Left cardiac atrium (tissue), 4 donors: ENCODE measurements at places on chromosomes 7 and 10. TPM values are rescaled to one million over a fixed set of nuclear protein-coding genes. Genes with fewer than 3 reads are reported as not detected.

CYP26C1 gene
- 0.05 TPM for total RNA-seq

ANKRD61 gene
- 0.26 TPM for total RNA-seq

GOLGA7B gene
- 3.5 TPM for total RNA-seq

CNPY1 gene
- total RNA-seq, result not detected

CRHR2 gene
- total RNA-seq, result 0.44 TPM

UCMA gene
- not detected for total RNA-seq

ADAMTS14 gene
- total RNA-seq, result 0.81 TPM

CHAT gene
- not detected for total RNA-seq

- no peak for DNase-seq
These were observed 255.8 kb upstream of the MYO3A start for GRCh38 chr10:25678220-25678619.

DNA sequence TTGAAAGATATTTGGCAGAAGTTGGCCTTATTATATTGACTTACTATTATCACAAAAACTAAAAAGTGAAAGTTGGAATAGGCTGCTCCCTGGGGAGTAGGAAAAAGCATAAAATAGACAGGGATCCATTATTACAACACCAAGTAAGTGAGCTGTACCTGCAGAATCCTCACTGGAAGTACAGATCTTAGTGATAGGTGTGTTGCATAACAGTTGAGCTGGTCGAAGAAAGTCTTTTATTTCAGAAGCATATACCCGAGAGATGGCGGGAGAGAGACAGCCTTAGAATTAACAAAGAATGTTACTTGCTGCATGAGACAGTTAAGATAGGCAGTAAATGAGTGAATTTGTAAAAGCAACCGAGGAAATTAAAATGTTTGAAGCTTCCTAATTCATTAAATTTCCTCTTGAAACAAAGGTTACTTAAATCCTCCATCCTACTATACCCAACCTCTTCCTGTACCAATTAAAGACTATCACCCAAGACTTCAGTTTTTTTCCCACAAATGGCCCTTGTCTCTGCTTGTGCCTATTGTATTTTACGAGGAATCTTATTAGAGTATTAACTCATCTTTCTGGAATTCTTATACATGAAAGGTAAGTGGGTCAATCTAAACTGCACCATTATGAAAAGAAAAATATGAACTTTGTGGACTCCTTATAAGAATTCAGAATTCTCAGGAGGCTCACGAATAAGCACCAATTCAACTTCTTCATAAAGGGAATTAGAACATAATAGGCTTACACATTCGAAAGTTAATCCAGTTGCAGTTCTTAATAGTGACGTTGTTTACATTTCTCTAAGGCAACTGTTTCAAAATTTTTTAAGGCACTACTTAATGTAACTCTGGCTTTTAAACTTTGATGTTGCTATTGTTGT lies 56.2 kb downstream of the CREM start:
- DNase-seq, result no peak

GRCh38 chr10:43160921-43161255 lies 22.6 kb downstream of the CSGALNACT2 start:
- no peak for DNase-seq

GRCh38 chr10:103102195-103102594 lies 90.9 kb downstream of the NT5C2 start:
- DNase-seq, result no peak

- peak; percentile 61 for DNase-seq
These were observed at the start of gene DENND11 for GRCh38 chr7:141702047-141702567. DENND11 (minus strand) TSS chr7:141702166; CDS start chr7:141702153, 13 bp downstream.

- DNase-seq, result no peak
These were observed 51.7 kb downstream of the PRKCQ start for GRCh38 chr10:6528198-6528950.

DNA sequence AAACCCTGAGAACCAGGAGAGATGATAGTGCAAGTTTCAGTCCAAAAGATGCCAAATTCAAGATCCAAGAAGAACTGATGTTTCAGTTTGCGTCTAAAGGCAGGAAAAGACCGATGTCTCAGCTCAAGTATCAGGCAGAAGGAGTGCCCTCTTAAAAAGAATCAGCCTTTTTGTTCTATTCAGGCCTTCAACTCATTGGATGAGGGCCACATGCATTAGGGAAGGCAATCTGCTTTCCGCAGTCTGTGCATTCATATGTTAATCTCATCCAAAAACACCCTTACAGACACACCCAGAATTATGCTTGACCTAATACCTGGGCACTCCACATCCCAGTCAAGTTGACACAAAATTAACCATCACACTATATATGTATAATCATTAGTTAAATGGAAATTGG lies 45.2 kb downstream of the DNAJB9 start:
- no peak for DNase-seq

DNA sequence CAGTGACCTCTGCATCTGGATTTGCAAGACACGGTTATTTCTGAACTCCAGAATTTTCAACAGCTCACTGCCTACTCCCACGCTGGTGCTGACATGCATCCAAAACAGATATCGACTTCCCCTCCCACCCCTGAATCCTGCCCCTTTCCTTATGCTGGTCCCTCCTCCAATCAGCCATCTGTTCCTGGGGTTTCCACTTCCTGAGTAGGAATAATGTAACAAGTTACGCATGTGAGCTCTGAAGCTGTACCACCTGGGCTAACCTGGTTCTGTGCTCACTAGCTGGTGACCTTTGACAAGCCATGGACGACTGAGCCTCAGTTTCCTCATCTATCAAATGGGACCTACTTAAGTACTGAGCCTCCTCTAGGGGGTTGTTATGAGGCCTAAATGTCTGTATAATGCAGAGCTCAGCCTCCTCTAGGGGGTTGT lies 1.7 kb upstream of the NCAPG2 start:
- DNase-seq, result no peak

- peak; percentile 88 for DNase-seq
These were observed 14.7 kb upstream of the MICALL2 start for GRCh38 chr7:1473864-1474512.

DNA sequence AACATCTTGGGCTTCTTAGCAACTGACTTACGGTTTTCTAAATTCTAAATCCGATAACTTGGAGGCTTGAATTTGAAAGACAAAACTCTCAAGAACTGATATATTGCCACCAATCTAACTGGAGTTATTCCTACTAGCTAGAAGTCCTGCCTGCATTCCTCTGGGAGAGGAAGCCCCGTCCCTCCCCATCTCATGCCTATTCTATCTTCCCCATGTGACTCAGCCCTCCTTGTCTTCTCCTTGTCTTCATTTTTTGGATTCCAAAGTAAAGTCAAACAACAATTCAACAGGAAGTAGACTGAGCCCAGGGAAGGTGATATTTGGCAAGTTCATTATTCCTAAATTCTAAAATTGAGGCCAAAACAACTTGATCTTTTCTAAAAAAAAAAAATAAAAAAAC lies 587.7 kb downstream of the KCNMA1 start:
- no peak for DNase-seq

DNA sequence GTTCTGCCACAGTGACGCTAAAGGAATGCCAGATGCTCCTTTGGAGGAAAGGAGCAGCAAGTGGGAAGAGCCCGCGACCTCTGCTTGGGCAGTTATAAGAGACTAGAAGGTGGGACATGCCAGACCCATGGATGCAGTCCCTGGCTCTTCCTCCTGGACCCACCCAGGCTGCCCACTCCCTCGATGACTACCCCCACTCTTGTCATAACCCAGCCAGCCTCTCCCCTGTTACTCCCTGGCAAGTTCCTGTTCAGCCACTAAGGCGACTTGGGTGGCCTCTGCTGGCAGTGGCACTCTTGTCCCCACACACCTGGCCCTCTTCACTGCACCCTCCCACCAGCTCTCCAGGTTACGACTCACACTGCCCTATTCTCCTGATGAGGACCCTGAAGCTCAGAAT lies 33.5 kb downstream of the COL13A1 start:
- no peak for DNase-seq

DNA sequence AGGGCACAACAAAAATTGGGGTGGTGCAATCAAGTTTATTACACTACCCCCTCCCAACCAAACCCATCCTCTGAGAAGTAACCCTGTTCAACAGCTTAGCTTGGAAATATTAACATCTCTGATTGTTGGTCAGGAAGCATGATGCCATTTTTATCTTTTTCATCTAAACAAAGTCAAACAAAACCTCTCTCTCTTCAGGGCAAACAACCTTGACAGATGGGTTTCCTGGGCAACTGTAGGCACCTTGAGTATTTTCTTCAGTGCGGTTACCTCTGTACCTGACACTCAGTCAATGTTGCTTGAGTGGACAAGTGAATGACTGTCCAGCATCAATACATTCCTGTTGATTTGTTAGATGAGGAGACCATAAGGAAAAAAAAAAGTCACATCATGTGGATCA lies 183.6 kb downstream of the NRP1 start:
- no peak for DNase-seq

DNA sequence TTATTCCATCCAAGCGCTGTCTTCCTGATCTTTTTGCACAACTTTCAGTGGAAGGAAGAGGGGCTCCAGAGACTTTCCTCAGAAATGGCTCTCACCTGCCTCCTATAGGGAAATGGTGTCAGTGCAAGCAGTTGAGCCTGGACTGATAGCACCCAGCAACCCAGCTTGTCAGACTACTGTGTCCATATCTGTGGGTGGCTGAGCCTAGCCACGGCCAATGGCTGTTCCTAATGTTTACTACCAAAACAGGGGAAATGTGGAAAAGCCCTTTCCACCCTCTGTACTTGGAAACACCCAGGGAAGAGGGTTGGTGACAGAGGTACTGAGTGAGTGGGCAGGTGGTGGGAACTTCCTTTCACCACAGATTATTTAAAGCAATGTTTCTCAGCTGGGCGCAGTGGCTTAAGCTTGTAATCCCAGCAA lies 4.3 kb upstream of the YKT6 start:
- no peak for DNase-seq

DNA sequence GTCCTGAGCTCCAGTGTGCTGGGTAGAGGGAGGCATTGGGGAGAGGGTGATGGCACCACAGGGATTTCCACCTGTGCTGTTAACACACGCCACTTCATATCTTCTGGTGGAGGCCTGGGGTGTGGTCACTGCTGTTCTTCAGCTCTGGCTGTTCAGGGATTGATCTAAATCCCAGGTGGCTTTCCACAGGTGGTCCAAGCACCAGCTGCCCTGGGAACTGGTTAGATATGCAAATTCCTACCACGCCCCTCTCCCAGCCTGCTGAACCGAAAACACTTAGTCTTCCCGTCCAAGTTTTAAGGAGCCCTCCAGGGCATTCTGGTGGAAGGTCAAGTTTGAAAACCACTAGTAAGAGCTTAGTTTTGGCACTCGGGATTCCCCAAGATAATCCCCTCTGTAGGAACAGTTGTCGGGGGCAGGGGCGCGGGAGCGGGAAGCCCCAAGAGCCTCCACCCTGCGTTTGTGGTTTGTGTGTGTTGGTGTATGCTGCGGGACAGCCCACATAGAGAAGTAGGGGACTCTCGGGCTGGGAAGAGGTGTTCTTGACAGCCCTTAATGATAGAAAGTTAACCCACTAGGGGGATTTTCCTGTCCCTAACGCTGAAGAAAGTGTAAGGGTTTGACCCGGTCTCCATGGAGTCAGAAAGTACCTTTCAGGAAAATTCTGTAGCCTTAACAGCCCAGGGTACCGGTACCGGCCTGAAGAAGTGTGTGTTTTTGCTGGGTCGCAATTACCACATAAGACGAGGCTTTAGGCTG lies 5.1 kb downstream of the DEPP1 start:
- no peak for DNase-seq

GRCh38 chr7:22653951-22654350 lies 73.0 kb upstream of the IL6 start:
- no peak for DNase-seq

DNA sequence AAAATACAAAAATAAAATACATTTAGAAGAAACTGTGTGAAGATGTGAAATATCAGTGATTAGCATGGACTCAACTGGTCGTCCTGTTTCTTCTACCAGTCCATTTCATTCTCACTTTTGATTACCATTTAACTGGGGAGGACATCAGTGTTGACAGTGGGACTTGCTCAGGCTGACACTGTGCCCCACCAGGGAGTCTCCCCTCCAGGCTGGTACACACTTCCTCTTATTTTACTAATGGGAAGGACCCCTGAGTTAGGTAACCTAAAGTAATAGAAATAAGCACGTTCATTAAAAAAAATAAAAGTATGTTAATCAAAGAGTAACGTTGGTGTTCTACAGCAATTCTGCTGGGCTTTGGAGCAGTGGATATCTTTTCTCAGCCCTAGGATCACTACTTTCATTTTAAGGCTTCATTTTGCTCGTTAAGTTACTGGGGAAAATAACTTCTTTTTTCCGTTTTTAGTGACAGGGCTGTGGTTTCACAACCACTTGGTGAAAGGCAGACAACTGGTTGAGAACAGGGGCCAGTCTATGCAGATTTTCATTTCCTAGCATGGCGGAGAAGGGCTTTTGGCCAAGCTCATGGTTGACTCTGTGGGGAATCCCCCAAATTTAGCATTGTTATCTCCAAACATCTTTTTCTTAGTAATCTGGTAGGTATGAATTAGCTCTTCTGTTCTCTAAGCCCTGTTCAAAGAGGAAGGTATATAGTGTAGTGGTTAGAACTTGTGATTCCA lies 2.1 kb downstream of the SNX10 start:
- DNase-seq, result no peak

DNA sequence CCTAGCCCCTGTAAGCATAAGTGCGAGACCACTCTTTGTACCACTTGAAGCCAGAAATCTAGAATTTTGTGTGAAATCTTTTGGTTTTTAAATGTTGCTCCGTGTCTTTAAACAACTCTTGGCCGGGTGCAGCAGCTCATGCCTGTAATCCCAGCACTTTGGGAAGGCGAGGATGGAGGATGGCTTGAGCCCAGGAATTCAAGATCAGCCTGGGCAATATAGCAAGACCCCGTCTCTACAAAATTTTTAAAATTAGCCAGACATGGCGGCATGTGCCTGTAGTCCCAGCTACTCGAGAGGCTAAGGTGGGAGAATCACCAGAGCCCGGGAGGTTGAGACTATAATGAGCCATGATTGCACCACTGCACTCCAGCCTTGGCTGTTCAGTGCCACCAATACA lies 4.4 kb upstream of the SLF2 start:
- DNase-seq, result no peak

DNA sequence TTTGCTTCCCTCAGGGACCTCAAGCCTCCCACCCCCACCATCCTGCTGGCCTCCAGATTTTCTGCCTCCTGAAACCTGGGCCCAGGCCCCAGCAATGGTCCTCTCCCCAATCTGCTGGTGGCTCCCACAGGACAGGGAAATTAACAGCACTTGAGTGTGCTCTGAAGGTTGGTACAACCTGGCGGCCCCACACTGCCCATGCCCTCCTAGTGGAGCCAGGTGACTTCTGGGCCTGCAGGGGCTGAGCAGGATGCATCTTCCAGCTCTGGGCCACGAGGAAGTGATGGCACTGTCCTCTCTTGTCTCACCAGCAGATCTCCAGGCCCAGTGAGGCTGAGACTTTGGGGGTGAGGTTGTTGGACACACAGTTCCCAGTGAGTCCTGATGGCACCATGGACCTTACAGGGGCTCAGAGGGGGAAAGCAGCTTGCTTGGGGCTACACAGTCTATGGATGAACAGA lies 3.6 kb upstream of the ZMIZ1 start:
- DNase-seq, result peak; percentile 17

GRCh38 chr10:99548041-99548530 lies 15.3 kb downstream of the NKX2-3 start:
- no peak for DNase-seq

GRCh38 chr10:131424836-131425491 lies 113.4 kb upstream of the TCERG1L start:
- no peak for DNase-seq

- no peak for DNase-seq
These were observed 839.0 kb downstream of the LRMDA start for GRCh38 chr10:76270464-76270863.
